ENCODE measurements at places on chromosomes 1 and 21. TPM values are rescaled to one million over a fixed set of nuclear protein-coding genes. Genes with fewer than 3 reads are reported as not detected.

The KCNC4 gene
- 3.6 TPM for polyA plus RNA-seq

The RPS6KC1 gene
- 4.7 TPM for polyA plus RNA-seq

The GPR137B gene
- 10.8 TPM for polyA plus RNA-seq

The SH2D5 gene
- polyA plus RNA-seq = not detected

The TSACC gene
- polyA plus RNA-seq = not detected

The FAM78B gene
- polyA plus RNA-seq = 0.60 TPM

The PCP4L1 gene
- 2.3 TPM for polyA plus RNA-seq

The SPRR2F gene
- polyA plus RNA-seq = not detected

The TOMM40L gene
- polyA plus RNA-seq = 15.0 TPM

The CAPN2 gene
- 135 TPM for polyA plus RNA-seq

The MAN1C1 gene
- polyA plus RNA-seq = 0.69 TPM

DNA sequence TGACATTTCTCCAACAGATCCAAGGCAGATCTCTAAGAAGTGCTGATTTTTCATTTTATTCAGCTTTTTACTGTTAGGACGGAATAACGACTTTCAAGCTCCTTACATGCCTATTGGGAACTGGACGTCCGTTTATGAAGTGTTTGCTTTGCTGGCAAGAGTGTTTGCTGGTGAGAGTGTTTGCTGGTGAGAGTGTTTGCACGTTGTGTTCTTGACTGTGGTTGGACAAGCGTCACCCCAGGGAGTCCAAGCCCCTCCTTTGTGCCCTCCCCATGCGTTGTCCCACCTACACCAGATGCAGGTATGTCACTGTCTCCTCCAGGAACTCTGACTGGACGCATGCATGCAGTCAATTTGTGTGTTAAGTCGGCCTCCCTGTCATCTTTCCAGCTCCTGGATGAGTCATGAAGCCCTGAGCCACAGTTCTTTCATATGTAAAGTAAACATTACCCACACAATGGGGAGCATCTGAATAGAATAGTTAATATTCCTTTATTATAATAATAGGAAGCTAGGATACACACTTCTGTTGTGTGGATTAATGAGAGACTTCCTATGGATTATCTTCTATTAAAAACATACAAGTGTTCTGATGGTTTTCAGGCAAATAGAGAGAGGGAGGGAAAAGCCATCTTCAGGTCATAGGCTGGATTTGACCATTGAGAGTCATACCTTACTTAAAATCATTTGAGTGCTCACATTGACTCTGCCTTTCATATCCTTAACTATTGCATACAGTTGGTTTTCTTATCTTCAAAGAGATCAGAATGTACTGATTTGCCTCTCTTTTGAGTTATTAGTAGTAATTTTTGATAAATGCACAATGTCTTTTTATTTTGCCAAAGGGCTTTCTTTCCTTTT, 119.2 kb downstream of the GALNT2 start:
- peak; percentile 85 for DNase-seq

- DNase-seq = no peak
Measured at GRCh38 chr1:68448365-68448764, 1.4 kb downstream of the RPE65 start.

- no peak for DNase-seq
Measured at GRCh38 chr1:244964112-244964971, 100.0 kb upstream of the HNRNPU start.

GRCh38 chr1:2787163-2787911, 14.2 kb downstream of the TTC34 start:
- DNase-seq = peak; percentile 52

GRCh38 chr1:89069951-89070350, 4.9 kb upstream of the GBP1 start:
- DNase-seq = no peak

GRCh38 chr1:39050001-39050400, 23.9 kb downstream of the NDUFS5 start:
- DNase-seq = no peak

DNA sequence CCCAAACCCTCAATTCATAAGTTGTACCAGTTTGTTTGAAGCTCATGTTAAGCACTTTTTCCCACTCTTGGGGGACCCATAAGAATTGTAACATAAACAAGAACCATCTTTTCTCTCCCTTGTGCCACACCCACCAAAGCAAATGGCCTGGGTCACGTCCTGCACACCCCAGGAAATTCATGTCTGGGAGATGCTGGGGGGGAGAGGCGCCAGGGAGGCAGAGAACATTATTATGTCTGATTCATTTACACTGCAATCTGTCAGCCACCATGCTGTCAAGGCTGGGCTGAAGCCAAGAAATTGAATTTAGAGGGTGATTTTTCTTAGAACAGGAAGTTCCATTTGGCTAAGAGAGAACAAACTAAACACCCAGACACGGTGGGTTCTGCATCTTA, 37.2 kb upstream of the IPO9 start:
- DNase-seq = no peak

- DNase-seq = no peak
Measured at GRCh38 chr1:228884196-228884595, 148.9 kb downstream of the RHOU start.

- no peak for DNase-seq
Measured at GRCh38 chr1:60213253-60213652, 139.7 kb upstream of the C1orf87 start.

DNA sequence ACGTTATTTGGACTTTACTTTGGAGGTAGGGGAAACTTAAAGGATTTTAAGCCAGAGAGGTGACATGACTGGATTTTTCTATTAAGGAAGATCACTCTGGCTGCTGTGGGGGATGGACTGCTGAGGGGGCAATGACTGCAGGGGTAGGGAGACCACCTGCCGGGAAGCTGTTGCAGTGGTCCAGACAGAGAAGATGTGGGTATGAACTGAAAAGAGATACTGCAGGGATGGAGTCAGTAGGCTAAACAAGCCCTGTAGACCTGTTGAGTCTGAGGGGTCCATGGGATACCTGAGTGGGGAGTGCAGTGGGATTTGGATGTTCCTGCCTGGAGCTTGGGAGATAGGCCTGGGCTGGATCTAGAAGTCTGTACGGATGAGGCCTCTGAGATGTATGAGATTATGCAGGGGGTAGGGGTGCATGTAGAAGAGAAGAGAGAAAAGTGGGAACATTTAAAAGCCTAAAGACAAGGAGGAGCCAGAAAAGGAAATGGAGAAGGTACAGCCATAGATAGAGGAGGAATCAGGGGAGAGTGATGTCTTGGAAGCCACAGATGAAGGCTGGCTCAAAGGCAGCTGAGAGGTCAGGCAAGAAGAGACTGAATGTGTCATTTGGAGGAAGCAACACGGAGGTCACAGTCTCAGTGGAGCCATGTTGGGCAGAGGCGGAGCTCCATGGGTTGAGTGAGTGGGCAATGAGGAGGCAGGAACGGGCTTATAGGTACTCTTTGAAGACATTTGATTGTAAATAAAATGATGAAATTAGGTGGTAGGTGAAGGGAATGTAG, 25.9 kb upstream of the KCNA2 start:
- DNase-seq = no peak

DNA sequence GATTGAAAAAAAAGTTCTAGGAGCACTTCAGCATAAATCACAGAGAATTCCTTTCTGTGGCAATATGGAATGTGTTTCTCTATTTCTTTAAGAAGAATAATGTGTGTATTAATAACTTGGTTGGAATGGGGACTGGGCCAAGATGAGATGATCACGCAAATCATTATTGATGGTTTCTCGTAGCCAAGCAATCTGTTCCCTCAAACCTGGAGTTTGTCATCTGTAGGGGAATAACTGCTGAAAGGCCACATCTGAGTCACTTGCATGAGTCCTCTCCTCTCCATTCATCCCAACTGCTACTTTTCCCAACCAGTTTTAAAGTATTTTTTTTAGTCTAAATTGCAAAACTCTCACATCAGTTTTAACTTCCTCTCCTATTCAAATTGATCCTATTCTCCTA, 480.4 kb downstream of the PLPP3 start:
- no peak for DNase-seq

DNA sequence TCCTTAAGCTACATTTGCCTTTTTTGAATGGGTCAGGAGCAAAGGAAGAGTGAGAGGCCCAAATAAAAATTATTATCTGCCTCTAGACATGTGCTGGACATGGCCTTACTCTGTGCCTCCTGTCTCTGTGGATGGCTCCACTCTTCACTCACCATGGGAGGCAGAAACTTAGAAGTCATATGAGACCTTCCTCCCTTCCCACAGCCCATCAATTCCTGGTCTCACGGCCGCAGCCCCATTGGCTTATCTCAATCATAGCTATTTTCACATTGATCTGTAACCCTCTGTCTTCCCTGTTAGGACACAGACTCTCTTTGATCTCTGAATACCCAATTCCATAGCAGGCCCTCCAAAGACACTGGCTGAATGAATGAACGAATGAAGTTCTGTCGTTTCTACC, 14.2 kb upstream of the ADORA1 start:
- no peak for DNase-seq

DNA sequence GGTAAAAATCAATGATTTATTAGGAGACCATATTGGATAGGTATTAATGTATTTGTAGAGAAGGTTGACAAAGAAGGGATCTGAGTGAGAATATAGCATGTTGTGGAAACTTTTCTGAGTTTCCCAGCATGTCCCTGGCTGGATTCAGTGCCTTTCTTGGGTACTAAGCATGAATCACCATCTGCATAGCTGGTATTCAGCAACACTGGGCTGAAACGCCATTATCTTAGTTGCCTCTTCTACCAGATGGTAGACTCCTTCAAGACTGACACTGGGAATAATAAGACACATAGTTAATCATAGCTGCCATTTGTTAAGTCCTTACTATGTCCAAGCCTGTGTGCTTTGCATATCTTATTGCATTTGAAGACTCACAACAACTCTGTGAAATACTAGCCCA, 45.5 kb downstream of the ATP5PF start:
- DNase-seq = no peak

DNA sequence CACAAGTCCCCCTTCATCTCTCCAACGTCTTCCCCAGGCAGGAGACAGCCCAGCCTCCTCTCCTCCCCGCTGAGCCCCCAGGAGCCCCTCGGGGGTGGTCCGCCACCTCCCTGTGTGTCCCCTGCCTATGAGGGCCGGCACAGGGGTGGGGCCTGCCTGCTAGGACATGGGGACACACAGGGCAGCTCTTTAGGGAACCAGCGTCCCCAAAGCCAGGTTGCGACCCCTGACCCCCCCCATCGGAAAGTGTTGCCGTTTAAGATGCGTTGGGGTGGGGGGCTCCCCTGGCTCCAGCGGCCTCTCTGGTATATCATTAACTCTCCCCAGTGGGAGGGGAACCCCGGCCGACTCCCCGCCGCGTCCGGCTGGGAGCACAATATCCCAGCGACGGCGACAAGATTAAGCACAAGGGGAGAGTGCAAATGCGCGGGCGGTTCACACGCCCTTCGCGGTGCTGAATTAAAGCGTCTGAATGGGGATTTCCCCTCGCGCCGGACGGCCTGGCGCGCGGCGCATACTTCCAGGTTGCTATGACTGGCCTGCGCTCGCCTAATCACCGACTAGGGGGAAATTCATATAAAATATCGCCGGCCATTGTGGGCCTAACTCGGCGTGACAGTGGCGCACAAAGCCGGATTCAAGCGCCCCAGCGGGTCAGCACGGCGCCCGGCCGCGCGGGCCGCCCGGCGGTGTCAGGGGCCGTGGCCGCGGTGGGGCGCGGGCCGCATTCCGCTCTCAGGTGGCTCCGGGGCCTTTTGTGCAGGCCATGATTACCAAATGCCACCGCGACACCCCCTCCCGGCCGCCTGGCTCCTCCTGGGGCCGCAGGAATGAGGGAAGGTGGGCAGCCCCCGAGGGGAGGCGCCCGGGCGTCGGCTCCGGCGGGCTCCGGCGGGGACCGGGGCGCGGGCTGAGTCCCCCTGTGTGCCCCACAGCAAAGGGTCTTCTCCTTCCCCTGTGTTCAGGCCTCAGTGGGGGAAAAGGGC, 30.9 kb downstream of the WNT3A start:
- DNase-seq = peak; percentile 57
